NCI-H146 (cell line): ENCODE measurements at places on chromosomes 3 and 15.
A peak's percentile ranks its signal among the peaks of the same experiment; 100 is the strongest.

GRCh38 chr15:88987934-88988671, 74.9 kb upstream of the MFGE8 start:
- no peak for DNase-seq

- DNase-seq: no peak
Measured at GRCh38 chr3:165451371-165452070, 255.3 kb upstream of the SLITRK3 start.

- DNase-seq: no peak
Measured at GRCh38 chr3:187648177-187648576, 22.0 kb downstream of the SST start.

GRCh38 chr3:20739814-20740213, 553.8 kb upstream of the SGO1 start:
- no peak for DNase-seq

DNA sequence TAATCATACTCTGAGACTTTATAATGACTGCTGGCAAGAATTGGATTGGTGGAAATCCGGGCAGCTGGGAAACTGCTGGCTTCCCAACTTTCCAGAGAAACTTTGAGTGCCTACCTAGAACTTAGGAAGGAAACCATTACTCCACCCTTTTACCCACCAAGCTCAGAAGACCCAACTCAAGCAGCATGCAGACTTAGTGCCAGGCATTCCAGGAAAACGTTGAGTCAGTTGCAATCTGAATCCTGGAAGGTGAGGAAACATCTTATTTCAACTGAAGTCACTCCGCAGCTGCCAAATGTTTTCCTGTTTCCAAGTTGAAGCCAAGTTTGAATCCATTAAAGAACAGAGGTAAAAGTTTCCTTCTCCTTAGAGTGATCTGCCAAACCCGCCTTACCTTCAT, 126.5 kb downstream of the ZNF385D start:
- no peak for DNase-seq

DNA sequence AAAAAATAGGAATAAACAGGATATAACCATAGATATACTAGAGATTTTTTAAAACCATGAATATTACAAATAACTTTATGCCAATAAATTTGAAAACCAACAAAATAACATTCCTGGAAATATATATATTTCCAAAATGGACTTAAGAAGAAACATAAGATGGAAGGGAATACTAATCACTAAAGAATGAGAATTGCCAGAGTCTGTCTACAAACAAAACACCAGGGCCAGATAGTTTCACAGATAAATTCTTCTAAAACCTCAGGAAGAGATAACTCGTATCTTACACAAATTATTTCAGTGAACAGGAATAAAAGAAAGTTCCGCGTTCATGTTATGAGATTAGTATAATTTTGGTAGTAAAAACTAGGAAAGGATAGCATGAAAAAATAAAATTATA, 107.3 kb downstream of the HERC1 start:
- DNase-seq: no peak

GRCh38 chr15:48505067-48505466, 140.4 kb downstream of the FBN1 start:
- no peak for DNase-seq

DNA sequence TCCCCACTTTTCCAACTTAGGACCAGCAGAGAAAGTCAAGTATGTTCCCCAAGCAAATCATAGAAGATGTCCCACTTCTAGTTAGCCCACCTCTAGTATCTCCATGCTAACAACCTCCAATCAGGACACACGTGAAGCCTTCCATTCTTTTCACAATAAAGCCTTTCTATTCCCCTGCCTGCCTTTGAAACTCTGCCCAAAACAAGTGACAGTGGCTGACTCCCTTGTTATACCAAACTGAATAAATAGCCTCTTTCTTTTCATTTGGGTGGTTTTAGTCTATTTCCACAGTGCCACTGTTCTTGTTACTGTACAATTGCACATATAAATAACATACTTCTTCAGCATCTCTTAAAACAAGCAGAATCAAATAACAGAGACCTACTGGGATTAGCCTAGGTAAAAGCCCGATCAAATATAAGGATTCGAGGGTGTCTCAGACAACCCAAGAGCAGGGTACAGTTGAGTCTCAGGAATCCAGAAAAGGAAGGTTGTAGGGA, 118.0 kb upstream of the NPHP3 start:
- no peak for DNase-seq

DNA sequence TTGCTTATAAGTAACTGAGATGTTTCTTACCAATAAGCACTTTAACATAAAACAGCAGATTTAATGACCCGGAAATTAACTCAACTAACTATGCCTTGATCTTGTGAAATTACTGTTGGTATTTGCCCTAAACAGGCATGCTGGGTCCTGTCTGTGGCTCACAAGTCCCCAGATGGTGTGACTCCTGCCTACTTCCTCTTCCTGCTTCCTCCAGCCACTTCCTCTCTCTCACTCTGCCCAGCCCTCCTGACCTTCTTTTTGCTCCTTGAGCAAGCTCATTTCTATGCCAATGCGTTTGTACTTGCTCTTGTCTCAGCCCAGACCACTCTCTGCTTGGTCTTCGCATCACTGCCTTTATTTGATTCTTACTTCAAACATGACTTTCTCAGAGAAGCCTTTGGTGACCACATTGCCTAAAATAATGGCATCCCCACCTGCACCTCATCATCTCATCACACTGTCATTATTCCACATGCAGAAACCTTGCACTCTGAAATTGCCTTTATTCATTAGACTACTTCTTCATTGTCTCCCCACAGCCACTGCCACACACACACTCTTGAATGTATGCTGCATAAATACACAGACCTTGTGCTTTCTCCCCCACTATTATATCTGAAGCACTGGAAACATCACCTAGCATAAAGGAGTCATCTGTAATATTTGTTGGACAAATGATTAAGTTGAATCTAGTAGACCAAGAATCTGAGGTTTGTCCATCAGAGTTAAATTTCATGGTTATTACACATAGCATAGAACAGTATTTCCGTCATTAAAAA, 256.3 kb upstream of the SEMA6D start:
- no peak for DNase-seq

DNA sequence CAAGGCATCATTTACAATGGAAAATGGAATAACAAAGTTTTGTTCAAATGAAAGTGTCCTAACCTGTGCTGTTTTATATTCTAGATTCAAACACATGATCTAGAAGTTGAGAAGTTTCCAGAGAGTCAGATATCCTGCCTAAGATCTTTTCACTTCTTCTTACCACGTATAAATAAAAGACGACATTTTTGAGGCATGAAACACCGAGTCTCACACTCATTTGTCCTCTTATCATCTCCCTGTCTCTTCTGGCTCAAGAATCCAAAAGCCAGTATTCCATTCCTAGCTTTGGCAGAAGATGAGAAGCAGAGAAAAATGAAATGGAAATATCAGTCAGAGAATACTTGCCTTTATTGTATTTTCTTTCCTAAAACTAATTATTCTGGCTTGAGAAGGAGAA, 738.6 kb upstream of the NR2F2 start:
- no peak for DNase-seq

GRCh38 chr3:37219266-37219665, 44.9 kb upstream of the LRRFIP2 start:
- no peak for DNase-seq

GRCh38 chr3:2784627-2785026, 325.5 kb downstream of the IL5RA start:
- DNase-seq: no peak

- no peak for DNase-seq
Measured at GRCh38 chr15:31151301-31152233, 50.0 kb upstream of the TRPM1 start.

DNA sequence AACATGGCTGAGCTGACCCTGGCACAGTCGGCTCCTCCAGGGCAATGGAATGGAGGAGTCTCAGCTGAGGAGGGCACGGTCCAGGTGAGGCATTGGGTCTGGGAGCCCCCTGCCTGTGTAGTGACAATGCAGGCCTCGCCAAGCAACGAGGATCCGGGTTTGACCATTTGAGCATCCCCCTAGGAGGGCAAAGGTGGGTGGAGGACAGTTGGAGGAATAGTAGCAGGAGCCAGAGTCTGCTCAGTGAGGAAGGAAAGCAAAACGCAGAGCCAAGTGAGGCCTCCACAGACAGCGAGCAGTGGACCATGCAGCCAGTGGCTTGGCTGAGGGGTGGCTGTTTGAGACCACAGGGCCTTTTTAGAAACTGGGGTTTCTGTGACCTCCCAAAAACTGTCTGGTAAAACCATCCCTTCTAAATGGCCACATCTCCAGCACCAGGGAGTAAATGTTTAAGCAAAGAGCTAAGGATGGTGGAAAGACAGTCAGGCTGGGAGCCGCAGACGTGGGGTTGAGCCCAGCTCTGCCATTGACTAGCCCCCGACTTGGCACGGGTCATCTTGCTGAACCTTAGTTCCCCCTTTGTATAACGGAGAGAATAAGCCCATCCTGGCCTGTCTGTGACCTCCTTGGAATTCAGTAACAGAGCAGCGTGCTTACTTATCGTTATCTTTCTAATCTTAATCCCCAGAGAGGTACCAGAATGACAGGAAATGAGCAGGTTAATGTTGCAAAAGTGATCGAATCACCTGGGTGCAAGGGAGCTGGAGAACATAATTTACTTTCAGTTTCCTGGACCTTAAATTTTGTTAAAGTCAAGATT, 46.8 kb downstream of the CMTM6 start:
- DNase-seq: no peak

GRCh38 chr15:60301024-60301423, 96.8 kb downstream of the ANXA2 start:
- DNase-seq: peak; percentile 54

DNA sequence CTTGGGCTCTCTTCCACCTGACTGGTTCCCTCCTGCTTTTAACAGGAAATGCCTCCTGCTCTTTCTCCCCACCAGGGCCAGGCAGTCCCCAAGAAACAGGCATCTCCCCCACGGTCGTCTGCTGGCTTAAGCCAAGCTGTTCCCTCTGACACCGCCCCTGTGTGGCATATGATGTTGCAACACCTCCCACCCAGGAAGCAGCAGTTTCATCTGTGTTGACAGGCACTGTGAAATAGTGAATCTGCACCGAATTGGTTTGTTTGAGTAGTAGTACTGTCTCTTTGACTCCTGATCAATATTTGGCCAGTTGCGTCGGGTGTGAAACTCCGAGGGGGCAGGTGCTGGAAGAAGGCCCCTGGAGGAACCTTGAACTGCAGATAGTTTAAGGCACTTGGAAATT, 188.8 kb downstream of the FEZF2 start:
- DNase-seq: peak; percentile 15

DNA sequence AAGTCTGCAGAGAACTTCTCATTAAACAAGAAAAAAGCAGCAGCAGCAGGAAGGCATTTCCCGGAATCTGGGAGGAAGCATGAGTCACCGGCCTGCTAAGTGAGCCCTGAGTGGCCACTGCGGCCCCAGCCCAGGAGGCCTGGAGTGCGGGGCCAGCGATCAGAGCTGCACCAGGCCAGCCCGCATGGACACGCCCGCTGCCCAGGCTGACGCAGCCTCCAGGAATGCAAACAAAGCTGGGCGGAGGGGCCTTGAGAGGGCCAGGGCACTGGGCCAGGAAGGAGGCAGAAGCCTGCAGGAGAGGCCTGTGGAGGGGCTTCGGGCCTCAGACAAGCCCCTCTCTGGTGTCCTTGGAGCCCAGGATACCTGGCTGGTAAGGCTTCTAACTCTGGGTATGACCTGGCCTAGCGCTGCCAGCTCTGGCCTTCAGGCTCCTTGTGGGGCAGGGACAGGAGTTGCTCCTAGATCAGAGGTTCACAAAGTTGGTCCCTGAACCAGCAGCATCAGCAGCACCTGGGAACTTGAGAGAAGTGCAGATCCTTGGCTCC, 101.2 kb downstream of the SMAD6 start:
- no peak for DNase-seq

DNA sequence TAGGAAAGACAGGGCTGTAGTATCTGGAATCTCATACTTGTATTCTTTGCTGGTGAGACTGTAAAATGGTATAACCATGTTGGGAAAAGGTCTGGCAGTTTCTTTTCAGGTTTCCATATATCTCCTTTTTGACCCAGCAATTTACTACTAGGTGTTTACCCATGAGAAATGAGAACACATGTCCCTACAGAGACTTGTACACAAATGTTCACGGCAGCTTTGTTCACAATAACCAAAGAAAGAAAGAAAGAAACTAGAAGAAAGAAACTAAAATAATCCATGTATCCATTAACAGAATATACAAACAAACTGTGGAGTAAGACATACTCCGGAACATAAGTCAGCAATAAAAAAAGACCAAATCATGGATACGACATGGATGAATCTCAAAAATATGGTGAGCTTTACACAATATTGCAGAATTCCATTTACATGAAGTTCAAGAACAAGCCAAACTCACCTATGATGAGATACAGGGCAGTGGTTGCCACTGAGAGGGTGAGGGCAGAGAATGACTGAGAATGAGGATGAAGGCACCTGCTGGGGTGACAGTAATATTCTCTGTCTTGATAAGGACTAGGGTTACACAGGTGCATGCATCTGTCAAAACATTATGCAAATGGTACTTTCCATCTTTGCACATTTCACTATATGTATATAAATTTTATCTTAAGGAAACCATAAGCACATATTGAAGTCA, 2.7 kb downstream of the RFTN1 start:
- DNase-seq: peak; percentile 12

DNA sequence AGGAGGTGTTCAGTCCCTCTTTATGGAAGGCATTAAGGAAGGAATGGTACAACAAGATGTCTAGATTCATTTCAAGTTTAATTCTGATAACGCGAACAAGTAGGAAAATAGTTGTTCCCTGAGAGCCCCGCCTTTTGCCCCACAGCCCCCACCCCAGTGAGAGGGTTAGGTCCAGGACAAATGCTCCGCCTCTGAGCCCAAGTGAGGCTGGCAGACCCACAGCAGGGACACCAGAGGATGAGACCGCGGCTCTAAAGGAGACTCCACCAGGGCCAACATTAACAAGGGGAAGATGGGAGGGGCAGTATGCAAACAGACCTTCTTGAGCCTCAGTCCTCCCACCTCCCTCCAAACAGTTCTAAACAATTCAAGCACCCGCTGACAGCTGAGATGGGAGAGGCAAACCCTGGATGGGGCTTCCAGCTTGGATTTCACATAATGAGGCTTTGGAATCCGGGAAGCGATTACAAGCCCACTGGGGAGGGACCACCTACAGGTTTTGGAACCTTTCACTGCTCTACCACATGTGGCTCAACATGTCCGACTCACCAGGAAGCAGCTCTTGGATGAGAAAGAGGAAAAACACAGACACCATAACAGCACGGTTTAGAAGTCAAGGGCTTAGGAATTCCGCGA, 42.9 kb upstream of the IREB2 start:
- peak; percentile 87 for DNase-seq

GRCh38 chr3:183548262-183548769, 7.2 kb downstream of the KLHL6 start:
- DNase-seq: peak; percentile 52

DNA sequence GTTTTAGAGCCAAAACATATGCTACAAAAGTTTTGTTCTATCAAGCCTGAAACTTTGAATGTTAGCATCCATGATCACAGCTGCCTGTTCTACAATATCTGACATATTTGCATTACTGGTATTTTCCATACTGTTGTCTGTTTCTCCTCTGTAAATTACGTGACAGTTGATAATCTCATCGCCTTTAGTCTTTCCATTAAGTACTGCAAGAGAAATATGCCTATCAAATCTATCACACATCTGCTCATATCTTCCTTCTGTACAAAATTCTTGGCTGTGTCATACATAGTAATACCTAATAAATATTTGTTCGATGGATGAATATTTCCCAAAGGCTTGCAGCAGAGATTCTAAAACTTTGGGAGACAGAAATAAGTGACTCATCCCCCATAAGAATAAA, 717.3 kb downstream of the OTOL1 start:
- DNase-seq: no peak
